ENCODE measurements at places on chromosomes 7 and 10.

DNA sequence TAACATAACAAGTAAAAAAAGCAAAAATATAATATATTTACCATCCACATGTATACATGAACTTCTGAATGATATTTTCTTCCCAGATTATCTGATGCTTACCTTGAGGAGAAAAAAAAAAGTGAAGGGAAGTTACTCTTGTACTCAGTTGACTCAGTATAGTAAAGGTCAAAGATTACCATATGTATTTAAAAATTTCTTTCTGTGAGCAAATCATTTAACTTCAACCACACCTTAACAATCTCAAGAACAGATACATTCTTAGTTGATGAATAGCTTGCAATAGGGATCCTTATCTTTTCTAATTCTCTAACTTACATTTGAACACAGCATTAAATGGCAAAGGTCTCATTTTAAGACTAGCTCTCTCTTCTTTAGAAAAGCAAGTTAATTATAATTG is 29.8 kb downstream of the PRR15 start:
- no peak for DNase-seq

- no peak for DNase-seq
Observed at GRCh38 chr7:1920266-1920681, 250.2 kb downstream of the ELFN1 start.

DNA sequence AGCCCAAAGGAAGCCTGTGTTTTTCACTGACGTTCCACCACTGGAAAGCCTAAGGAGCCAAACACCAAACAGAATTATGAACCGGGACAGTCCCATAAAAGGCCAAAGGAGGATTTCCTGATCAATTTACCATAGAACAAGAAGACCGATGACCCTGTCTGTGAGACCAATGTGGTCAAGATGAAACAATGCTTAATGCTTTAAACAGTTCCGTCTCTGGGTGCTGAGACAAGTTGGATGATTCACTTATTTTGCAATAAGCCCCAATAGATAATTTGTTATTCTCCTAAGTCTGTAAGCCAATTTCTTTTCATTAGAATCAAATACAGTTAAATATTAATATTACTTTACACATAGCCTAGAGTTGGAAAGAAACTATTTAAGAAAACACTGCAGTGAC is 134.9 kb downstream of the MICU1 start:
- DNase-seq = no peak

- DNase-seq = no peak
Observed at GRCh38 chr7:85774986-85775385, 588.1 kb upstream of the SEMA3D start.

DNA sequence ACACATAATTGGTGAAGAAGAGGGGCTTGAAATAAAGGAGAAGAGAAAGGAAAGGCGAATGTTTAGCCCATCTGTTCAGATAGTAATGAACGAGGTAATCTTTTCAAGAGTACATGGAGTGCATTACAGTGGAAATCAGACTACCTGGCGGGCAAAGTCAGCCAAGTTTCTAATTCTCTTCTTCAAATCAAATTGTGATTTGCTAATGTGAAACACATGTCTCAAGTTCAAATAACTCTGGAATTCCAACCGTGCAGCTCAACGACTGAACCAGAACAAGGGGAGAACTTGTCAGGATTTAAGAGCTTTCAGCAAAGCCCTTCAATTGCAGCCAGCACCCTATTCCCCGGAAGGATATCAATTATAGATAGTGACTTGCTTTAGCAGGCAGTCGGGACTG is 216.9 kb downstream of the GLI3 start:
- no peak for DNase-seq

- peak; percentile 34 for DNase-seq
Observed at GRCh38 chr7:146176860-146177259, 60.3 kb downstream of the CNTNAP2 start.

DNA sequence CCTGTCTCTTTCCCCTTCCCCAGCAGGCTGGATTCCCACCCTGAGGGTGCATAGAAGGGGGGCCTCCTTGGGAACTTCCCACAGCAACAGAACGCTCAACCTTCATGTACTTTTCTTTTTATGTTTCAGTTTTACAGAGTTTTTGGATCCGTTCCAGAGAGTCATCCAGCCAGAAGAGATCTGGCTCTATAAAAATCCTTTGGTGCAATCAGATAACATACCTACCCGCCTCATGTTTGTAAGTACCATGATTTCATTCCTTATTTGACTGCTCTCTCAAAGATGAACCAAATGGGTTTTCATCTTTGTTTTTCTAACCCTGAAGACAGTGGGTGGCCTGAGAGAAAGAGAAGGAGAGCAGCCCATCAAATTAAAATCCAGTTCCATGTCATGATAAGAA is 46.7 kb downstream of the PLPP4 start:
- DNase-seq = no peak

DNA sequence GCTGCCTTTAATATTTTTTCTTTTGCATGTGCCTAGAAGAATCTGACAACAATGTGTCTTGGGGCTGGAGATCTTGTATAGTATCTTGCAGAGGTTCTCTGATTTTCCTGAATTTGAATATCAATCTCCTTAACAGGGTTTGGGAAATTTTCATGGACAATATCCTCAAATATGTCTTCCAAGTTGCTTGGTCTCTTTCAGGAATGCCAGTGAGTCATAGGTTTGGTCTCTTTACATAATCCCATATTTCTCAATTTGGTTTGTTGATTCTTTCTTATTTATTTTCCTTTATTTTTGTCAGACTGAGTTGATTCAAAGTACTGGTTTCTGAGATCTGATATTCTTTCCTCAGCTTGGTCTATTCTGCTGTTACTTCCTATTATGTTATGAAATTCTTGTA is 208.7 kb upstream of the GLI3 start:
- no peak for DNase-seq

- no peak for DNase-seq
Observed at GRCh38 chr10:90846746-90847145, 11.1 kb downstream of the HTR7 start.

GRCh38 chr7:135517060-135517459 is 7.2 kb upstream of the CNOT4 start:
- DNase-seq = no peak

DNA sequence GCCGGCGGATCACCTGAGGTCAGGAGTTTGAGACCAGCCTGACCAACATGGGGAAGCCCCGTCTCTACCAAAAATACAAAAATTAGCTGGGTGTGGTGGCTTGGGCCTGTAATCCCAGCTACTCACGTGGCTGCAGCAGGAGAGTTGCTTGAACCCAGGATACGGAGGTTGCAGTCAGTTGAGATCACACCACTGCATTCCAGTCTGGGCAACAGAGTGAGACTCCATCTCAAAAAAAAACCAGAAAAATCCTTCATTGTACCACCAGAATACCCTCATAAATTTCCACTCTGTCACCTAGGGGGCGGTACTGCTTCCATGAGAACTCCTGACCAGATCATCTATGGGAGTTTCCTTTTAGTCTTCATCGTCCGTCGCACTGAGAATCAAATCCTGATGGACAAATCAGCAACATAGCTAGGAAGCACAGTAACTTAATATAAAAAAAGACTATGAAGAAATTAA is 225.8 kb upstream of the KLF14 start:
- DNase-seq = peak; percentile 5
